ENCODE measurements at places on chromosomes 5 and 9.

DNA sequence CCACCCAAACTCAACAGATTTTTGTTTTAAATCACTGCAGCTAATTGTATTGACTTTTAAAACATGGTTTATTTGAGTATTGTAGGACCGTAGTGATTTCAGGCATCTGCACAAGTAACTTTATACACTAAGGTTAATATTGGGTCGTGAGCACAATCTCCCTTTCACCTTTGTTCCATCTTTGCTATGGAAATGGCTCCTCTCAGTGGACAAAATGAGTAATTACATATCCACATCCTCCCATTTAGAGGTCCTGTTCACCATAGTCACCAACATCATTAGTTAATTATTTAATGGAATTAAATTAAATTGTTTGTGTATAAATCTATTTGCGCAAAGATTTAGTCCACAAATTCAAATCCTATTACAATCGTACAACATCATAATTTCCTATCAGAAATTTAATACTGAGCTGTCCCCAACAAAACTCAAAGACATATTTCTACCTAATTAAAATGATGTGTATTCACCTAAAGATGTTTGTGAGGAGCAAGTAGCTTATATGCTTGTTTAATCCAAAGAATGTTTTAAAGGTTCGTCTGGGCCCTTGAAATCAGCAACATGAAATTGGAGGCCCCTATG, 173.0 kb upstream of the DAPK1 start:
- DNase-seq, result no peak

DNA sequence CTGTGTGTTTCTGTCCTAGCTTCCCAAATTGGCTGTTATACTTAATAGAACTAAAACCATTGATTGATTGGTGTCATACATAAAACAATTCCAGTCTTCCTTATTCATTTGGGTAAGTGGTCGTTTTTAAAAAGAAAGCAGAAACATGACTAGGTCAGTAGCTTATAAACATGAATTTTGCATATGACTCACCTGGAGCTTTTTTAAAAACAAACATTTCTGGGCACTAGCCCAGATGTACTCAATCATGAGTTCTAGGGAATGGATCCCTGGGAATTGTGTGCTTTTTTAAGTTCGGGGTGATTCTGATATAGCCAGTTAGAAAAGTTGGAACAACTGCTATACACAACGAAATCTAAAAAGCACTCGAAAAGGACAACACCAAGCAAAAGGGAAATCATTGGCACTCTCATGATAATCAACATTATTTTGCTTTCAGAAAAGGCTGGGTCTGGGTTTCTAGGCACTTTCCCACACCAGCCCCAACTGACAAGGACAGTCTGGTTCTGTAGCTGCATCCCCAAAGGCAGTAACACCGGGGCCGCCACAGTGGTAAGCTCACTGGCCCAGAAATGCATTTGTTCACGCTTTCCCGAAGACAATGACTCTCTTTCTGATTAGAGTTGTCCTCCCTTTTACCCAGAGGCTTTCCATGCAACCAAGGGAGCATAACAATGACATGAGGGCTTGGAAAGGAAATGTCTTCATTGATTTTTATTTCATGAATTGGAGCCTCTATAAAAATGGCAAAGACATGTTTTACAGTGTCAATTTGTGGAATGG, 664.9 kb upstream of the WWC1 start:
- no peak for DNase-seq

- DNase-seq, result no peak
Measured at GRCh38 chr9:2785060-2785950, 58.6 kb downstream of the PUM3 start.

DNA sequence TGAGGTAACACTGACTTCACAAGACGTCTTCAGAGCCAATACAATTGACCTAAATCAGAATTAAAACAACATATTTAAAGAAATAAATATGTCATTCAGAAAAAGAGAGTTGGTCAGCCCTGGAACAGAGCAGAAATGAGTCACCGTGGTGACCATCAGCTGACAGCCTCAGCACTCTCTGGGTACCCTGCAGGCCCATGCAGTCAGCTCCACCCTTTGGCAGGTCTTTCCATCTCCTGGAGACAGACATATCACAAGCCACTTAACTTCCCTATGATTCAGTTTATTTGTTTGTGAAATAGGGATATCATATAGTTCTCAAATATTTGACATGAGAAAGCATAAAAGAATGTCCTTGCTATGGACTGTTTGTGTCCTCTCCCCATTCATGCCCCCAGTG, 151.6 kb upstream of the MEF2C start:
- DNase-seq, result no peak

- no peak for DNase-seq
Measured at GRCh38 chr5:176822793-176823481, 12.6 kb downstream of the UNC5A start.

DNA sequence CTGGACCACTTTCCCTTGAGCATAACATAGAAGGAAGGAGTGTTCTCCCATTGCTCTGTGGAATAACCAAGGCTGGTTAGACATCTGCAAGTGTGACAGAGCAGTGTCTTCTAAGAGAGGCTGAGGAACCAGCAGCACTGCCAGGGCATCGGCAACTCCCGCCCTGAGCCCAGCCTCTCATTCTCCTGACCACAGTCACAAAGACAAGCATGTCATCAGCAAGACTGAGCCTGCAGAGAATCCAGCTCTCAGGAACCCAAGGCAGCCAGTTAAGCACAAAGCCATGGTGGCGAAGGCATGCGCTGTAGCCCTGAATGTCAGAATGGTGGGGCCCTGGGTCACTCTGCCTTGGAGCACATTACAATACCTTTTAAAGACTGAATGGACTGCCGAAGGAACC, 253.9 kb downstream of the AGTPBP1 start:
- DNase-seq, result no peak

GRCh38 chr5:141570655-141571054, 48.1 kb downstream of the DIAPH1 start:
- DNase-seq, result no peak

DNA sequence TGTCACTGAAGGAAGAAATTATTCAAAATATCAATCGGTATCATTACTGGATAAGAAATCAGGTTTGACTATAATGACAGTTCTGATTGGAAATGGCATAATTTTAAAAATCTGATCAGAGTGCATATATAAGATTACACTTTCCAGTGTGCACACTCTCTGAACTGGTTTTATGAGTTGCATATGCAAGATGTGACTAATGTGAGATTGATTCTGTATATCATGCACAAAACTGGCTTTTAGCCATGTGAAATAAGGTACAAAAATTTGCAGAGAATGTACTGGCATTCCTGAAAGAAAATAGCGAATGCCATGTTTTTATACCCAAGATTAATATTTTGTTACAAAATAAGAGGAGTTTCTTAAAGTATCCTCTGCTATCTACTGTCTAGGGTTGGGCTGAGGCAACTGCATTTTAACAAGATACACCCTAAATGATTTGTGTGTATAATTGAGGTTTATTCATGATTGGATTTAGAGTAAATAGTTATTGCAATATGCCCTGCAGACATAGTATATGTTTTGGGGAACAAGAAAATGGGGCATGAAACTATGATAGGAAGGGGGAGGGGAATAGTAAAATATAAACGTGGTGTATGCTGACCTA, 70.7 kb downstream of the LNPEP start:
- no peak for DNase-seq

GRCh38 chr5:149575131-149575530, 6.2 kb upstream of the ARHGEF37 start:
- no peak for DNase-seq

DNA sequence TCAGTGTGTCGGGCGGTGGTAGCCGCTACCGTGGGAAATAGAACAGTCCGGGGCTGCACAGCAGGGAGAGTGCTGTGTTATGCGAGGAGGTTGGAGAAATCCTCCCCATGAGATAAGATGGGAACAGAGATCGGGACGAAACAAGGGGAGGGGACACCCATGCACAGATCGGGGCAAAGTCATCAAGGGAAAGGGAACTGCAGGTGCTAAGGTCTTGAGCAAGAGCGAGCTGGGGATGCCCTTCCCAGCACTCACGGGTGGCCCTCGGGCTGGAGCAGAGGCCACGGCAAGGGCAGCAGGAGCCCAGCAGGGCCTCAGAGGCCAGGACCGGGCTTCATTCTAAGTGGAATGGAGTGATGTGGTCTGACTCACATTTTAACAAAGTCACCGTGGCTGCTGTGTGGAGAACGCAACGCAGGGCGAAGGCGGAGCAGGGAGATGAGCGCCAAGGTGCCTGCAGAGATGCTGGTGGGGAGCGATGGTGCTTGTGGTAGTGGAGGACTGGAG, 7.7 kb downstream of the IL13 start:
- DNase-seq, result no peak

DNA sequence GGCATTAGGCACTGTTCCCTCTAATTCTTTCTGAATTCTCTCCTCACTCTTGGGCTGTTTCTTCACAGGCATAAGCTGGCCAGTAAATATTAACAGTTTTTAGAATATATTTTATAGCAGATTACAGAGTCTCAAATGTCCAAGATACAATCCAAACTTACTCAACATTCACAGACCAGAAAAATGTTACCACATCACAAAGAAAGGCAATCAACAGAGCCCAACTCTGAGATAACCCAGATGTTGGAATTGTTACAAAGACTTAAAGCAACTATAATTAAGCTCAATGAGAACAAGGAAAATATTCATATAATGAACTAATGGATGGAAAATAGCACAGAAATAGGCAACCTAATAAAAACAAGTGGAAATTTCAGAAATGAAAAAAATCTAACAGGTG, 401.1 kb upstream of the RGMB start:
- DNase-seq, result no peak

DNA sequence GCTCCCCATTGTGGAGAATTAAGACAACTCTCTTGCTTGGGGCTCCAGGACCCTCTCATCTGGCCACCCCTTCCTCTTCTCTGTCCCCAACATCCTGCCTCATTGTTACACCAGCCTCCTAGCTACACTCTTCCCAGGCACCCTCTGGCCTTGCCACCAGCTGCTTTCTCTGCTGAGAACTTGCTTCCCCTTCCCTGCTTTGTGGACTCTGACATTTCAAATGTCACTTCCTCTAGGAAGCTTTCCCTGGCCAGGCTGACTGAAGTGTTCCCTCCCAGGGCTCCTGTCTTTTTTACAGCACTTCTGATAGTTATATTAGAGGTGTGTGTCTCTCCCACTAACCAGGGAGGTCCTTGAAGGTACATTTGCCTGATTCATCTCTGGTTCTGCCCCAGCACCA, 194.0 kb upstream of the KLF4 start:
- no peak for DNase-seq

DNA sequence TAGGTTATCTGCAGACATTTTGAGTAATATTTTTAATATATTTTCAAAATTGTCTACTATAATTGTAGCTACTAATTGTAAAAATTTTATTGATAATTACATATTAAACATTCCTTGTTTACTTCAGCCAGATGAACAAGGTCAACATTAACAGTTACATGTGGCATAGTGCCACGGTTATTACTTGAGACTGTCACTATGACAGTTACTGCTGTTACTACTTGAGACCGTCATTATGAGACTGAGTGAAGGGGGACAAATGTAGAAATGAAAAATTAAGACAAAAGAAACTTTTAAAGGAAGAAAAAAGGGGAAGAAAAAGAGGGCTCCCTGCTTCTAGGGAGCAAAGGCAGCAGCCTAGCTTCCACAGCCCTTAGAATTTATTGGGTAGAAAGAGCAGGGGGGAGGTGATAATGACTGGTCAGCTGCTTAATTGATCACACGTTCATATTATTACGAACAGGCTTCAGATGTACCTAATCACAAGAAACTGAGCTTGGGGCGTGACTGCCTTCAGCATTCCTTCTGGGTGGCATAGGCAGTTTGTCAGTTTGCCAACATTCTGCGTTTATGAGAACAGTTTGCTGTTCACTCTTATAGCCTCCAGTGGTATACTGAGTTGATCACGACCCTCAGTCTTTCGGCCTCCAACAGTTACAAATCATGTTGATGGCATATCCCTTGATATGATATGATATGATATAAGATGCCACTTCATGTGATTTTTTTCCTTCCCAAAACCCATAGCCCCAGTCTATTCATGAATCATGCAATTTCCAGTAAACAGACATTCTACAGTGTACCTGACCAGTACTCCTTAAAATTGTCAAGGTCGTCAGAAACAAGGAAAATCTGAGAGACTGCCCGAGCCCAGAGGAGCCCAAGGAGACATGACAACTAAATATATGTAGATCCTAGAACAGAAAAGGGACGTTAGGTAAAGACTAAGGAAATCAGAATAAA, 13.1 kb downstream of the MARCHF6 start:
- DNase-seq, result no peak

GRCh38 chr9:136960212-136960937, 8.3 kb downstream of the LCN12 start:
- DNase-seq, result no peak

DNA sequence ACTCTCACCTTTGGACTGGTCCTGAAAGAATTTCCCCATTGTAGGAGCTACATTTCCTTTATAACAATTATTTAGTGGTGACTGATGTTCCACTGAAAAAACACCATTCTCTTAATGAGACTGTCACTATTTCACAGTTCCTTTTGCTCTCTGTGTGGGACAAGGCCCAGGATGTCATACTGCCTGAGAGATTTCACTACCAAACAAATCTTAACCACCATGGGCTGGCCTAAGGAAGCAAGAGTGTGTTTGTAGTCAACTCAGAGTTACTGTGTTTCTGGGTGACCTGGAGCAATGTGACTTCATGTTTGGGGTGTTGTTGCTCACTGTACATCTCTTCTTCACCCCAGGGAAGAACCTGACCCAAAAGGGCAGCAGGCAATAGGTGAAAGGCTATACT, 50.1 kb upstream of the ZNF608 start:
- no peak for DNase-seq
